ENCODE measurements at places on chromosomes 11 and 22. TPM values are rescaled to one million over a fixed set of nuclear protein-coding genes. Genes with fewer than 3 reads are reported as not detected.
A peak's percentile ranks its signal among the peaks of the same experiment; 100 is the strongest.

Gene PHOX2A
- 3.3 TPM for polyA plus RNA-seq

Gene A4GALT
- 23.0 TPM for polyA plus RNA-seq

Gene KCNJ1
- polyA plus RNA-seq = 0.06 TPM

Gene CLCF1
- polyA plus RNA-seq = 3.0 TPM

- H3K4me1 ChIP-seq = peaks cover 34% of the 10 kb centered on the region
- H3K27ac ChIP-seq = no peak overlapping the region
- no peaks in the 10 kb centered on the region for H3K36me3 ChIP-seq
- peak; percentile 10 for DNase-seq
Measured at GRCh38 chr11:31813391-31814175, 2.5 kb upstream of the PAX6 start.

DNA sequence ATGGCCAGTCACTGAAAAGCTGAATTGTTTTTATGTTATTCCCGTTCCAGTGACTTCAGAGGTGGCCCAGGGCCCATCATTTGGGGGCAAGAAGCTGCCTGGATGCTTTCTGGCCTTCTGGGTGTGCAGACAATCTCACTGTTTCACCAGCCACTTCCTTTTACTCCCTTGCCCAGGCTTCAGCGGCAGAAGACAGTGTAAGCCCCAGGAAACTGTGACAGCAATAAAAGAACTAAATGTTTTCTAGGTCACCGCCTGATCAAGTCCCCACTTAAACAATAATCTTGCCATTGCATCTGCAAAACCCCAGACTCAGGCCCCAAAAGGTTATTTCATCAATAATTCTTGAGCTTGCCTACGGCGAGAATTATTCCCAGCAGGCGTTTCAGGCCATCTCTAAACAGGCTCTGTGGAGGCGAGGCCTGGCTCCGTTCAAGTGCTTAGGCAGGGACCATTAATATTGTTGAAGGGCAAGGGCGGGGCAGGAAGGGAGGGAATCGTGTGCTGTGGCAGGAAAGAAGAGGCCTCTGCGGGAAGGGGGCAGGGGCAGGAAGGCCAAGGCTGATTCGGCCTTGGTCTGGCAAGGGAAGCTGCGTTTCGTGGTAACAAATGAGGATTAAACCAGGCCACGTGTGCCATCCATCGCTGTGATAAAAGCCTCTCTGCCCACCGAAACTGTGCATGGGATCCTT is 252.3 kb downstream of the KIRREL3 start:
- H3K27ac ChIP-seq = no peak overlapping the region
- no peak overlapping the region for H3K4me3 ChIP-seq
- H3K36me3 ChIP-seq = no peaks in the 10 kb centered on the region
- no peaks in the 10 kb centered on the region for H3K4me1 ChIP-seq
- DNase-seq = no peak
- H3K27me3 ChIP-seq = no peaks in the 10 kb centered on the region

DNA sequence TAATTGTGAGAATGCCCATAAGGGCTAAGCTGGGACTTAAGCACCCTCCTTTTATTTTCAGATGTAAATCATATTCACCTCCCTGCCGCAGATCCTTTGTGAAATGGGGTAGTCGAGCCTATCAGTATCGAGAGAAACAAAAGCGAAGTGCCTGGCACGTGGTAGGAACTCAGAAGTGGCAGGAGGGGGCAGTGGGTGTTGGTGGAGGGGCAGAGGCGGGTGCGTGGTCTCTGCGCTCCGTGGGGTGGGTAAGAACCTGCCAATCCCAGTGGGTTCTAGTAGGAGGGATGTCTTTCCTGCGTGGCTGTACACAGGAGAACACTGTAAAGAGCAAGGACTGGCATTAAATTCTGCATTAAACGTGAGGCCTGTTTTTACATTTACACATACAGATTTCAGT is 21.8 kb upstream of the PARVB start:
- H3K27ac ChIP-seq = no peak overlapping the region
- no peaks in the 10 kb centered on the region for H3K27me3 ChIP-seq
- no peak overlapping the region for H3K4me3 ChIP-seq
- H3K36me3 ChIP-seq = no peaks in the 10 kb centered on the region
- DNase-seq = no peak
- no peaks in the 10 kb centered on the region for H3K4me1 ChIP-seq

- no peaks in the 10 kb centered on the region for H3K27me3 ChIP-seq
- peaks cover 3% of the 10 kb centered on the region for H3K36me3 ChIP-seq
- no peaks in the 10 kb centered on the region for H3K4me1 ChIP-seq
- DNase-seq = no peak
- H3K4me3 ChIP-seq = no peak overlapping the region
- H3K27ac ChIP-seq = no peak overlapping the region
Measured at GRCh38 chr22:47105085-47105484, 342.6 kb downstream of the TBC1D22A start.

DNA sequence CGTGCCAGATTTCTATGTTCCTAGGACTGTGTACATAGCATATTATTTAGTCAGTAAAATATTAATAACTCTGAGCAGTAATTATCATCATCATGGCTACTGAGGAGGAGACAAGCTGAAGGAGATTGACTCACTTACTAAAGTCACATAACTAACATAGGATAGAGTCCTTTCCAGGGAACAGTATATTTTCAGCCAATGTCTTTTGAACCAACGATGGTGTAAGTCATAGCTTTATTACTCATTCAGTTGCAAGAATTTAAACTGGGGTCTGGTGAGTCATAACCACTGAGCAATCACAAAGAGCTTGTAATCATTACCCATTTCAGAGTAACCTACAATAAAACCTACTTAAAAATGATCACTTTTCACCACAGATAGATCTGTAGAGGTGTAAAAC is 1564.8 kb upstream of the TENM4 start:
- H3K27ac ChIP-seq = no peak overlapping the region
- no peaks in the 10 kb centered on the region for H3K27me3 ChIP-seq
- H3K36me3 ChIP-seq = no peaks in the 10 kb centered on the region
- H3K4me3 ChIP-seq = no peak overlapping the region
- peak; percentile 51 for DNase-seq
- no peaks in the 10 kb centered on the region for H3K4me1 ChIP-seq

- no peak for DNase-seq
Measured at GRCh38 chr11:86492370-86493010, 117.8 kb downstream of the CCDC81 start.

Gene EMID1
- 2.7 TPM for polyA plus RNA-seq

DNA sequence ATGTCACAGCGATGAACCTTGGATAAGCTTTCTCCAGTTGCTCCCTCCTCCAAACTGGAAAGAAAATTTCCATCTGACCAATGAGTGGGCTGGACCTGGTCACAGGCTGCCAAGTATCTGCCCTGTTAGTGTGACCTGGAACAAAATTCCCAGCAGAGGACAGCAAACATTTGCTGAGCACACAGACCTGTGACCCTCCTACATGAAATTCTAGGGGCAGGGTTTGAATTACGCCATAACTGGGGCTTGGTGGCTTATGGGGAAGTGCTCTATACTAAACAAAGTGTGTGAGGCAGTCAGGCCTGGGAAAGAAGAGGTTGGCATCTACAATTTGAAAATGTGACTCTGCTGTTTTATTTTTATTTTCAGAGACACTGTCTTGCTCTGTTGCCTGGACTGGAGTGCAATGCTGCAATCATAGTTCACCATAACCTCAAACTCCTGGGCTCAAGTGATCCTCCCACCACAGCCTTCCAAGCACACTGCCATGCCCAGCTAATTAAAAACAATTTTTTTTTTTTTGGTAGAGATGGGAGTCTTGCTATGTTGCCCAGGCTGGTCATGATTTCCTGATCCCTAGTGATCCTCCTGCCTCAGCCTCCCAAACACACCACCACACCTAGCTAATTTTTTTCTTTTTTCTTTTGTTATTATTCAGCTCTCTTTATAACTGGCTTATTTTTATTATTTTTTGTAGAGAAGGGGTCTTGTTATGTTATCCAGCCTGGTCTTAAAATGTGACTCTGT is 13.6 kb upstream of the XBP1 start:
- no peaks in the 10 kb centered on the region for H3K27me3 ChIP-seq
- DNase-seq = peak; percentile 49
- H3K27ac ChIP-seq = no peak overlapping the region
- H3K36me3 ChIP-seq = no peaks in the 10 kb centered on the region

Gene PDE3B
- polyA plus RNA-seq = 25.8 TPM

DNA sequence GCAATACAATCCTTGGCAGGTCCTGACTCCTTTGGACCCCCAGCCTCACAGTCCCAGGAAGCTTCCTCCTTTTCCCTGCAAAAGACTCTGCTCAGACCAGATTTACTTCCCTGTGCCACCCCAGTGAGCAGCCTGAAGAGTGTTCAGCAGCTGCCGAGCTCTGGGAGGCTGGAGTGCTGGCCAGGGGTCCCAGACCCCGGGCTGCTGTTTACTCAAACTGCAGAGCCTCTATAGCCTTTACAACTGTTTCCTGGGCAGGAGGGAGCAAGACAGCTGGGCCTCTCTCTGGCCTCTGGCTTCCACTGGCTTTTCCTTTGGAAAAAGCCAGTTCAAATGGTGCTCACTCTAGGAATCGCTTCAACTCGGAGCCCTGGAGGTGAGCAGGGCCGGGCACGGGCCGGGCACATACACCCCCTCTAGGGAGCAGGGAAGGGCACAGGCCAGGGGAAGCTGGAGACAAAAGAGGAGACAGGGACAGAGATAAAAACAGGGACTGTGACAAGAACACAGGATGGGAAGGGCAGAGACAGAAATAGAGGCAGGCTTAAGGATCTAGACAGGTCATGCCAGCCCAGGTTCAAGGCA is 932 bp downstream of the IRAG1 start:
- H3K4me3 ChIP-seq = no peak overlapping the region
- no peaks in the 10 kb centered on the region for H3K36me3 ChIP-seq
- DNase-seq = no peak
- peak overlapping the region; percentile 82 for H3K27ac ChIP-seq
- H3K27me3 ChIP-seq = no peaks in the 10 kb centered on the region

Data from small intestine (tissue), 16 donors.